ENCODE measurements at places on chromosomes 3 and 15. TPM values are rescaled to one million over a fixed set of nuclear protein-coding genes. Genes with fewer than 3 reads are reported as not detected.

Gene ZMAT3
- 15.1 TPM for total RNA-seq

GRCh38 chr15:76714950-76715349 lies 190.2 kb downstream of the SCAPER start:
- DNase-seq, result no peak

DNA sequence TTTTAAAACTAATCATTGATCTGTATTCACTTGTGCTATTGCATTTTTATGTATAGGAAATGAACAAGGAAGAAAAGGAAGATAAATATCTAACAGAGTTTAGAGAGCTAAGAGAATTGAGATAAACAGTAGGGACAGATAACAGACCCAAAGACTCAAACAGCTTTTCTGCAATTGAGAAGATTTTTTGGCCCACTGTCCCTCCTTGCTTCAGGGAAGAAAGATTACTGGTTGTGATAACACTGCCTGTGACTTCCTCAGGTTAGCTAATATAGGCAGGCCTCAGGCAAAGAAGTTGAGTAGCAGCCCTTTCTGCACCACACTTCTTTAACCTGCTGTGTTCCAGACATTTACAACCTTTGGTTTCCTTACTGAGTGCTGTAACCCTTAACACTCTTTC lies 2.7 kb upstream of the COX17 start:
- DNase-seq, result no peak

- DNase-seq, result no peak
These were observed 39.2 kb downstream of the CCDC66 start for GRCh38 chr3:56595975-56596840.

All from cerebellum (tissue), 4 donors.